ENCODE measurements at places on chromosomes 12 and 14.

DNA sequence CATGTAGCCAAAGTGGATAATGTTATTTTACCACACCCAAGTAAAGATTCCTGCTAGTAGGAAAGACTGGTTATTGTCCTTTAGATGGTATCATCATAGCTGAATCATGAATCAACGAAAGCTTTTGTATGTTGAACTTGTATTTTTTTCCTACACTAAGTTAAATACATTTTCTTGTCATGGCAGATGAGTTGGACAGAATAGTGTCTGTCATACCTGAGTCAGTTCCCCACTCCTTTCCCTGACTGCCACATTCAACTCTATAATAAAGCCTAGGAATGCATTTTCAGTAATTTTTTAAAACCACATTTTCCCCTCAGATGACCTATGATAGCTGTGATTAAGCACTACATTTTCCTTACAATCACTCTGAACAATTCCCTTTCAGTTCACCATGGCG lies 9.3 kb upstream of the PTHLH start:
- DNase-seq = peak; percentile 20

GRCh38 chr12:44525806-44526654 lies 350.1 kb downstream of the NELL2 start:
- DNase-seq = no peak

- DNase-seq = no peak
These were observed 7.9 kb upstream of the TMBIM6 start for GRCh38 chr12:49733219-49734017.

DNA sequence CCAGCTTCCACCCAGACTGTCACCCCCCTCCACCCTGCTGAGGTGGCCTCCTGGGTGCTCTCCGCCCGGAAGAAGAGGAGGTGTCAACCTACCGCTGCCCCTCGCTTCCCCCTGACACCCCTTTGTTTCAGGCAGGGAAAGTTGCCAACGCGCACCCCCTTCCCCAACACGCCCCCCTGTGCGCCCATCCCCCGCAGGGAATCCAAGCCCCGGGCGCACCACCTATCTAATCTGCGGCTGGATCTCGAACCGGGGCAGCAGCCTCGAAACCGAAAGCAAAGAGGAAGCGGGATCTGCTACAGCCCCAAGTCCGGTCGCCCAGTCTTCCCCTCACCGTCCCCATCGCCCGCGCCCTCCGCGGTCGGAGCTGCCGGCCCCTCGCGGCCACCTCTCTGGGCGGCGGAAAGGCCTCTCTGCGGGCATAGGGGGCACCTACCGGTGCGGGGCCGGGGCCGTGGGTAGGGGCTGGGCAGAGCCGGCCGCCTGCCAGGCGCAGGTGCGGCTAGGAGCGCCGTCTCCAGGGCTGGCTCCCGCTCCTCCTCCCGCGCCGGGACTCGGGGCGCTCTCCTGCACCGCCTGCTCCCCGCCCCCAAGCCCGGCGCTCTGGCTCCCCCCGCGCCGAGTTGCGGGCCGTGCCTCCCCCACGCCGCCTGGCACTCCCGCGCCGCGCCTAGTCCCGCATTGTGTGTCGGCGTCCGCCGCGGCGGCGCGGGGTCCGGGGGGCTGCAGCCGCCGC lies 18.3 kb upstream of the PLEKHH1 start:
- no peak for DNase-seq
